Amygdala (tissue), 56 donors: ENCODE measurements at places on chromosomes 4 and X.

DNA sequence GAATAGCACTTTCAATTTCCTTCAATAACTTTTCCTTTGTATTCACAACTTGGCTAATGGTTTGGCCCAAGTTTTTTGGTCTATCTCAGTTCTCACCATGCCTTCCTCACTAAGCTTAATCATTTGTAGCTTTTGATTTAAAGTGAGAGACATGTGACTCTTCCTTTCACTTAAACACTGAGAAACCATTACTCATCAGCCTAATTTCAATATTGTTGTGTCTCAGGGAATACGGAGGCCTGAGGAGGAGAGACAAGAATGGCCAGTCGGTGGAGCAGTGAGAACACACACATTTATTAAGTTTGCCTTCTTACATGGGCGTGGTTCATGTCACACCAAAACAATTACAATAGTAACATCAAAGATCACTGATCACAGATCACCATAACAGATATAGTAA is 56.7 kb downstream of the TSPAN5 start:
- no peak for DNase-seq

DNA sequence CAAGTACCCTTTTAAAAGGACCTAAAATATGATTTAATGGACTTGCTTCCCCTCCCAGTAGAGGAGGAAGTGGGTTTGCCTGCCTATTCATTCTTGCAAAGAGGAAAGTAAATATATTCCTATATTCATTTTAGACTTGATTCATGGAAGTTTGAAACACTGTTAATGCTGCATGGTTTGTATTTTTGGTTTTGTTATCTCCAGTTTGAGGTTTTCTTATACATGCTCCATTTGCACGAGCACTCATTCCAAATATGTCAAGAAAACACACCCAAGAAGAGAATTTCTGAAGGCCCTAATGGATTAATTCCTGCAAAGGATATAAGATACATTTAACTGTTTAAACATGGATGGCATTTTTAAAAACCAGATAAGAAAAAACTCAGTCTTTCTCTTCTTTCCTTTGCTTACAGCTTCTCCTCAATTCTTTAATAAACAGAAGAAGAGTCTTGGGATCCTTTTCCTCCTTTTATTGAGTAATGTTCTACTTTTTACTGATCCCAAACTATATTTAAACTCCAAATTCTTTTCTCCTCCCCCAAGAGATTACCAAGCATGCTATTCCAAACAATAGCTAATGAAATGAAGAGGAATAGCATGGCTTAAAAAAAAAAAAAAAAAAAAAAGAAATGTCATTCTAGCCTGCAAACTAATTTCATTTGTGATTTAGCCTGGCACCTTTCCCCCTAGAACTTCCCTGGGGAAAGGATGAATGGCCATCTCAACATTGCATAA is 54.6 kb upstream of the LDB2 start:
- no peak for DNase-seq

DNA sequence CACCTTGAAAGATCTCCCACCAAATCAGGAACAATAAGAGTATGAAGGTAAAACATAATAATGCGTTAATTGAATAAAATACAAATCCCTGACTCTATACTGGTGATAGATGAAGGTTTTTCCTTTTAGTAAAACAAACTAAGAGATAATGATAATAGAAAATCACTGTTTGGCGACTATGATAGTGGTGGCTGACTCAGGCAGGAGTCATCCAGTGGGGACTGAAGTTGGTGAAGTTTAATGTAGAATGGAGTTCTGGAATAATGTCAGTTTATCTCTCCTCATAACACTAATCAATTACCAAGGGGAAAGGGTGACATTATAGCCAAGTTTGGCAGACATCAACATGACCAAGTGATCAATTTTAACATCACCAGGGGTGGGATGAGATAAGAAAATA is 21.3 kb downstream of the ABCG2 start:
- DNase-seq, result no peak

- DNase-seq, result no peak
Observed at GRCh38 chr4:6280365-6280996, 10.8 kb downstream of the WFS1 start.

GRCh38 chrX:19990151-19990555 is 708 bp downstream of the BCLAF3 start:
- no peak for DNase-seq

DNA sequence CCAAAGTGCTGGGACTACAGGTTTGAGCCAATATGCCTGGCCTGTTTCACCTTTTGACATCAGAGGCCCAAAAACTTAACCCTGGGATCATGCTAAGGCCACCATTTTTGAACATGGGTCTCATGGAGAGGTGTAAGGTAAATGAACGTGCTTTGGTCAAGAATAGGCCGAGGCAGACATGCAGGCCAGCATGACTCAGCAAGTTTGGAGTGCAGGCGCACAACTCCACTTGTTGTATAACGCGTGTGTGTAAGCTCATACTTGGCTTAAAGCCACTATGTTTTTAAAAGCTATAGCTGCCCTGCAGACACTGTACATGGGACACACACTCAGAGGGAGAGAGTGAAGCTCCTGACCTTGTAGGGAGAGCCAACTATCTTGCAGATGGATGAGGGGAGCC is 43.8 kb upstream of the HPSE start:
- DNase-seq, result no peak

- DNase-seq, result no peak
Observed at GRCh38 chr4:113790478-113790877, 28.9 kb upstream of the CAMK2D start.

- no peak for DNase-seq
Observed at GRCh38 chrX:41952102-41952501, 28.7 kb upstream of the CASK start.

GRCh38 chr4:48175328-48175727 is 41.3 kb upstream of the TXK start:
- no peak for DNase-seq

DNA sequence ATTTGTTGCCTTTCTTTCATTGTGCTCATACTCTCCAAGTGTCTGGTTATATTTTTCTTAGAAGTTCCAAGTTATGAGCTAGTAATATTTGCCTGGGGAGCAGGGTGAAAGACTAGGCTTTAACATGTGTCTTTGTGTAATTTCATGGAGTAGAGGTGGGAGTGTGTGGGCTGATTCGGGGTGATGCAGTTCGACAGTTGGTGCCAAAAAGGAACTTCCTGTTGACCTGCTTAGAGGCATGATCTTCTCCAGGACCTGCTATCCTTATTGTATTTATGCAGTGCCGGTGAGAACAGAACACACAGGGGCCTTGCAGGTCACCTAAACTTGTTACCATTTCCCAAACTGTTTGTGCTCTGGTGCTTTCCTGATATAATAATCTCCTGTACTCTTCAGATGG is 21.2 kb downstream of the USP53 start:
- no peak for DNase-seq

DNA sequence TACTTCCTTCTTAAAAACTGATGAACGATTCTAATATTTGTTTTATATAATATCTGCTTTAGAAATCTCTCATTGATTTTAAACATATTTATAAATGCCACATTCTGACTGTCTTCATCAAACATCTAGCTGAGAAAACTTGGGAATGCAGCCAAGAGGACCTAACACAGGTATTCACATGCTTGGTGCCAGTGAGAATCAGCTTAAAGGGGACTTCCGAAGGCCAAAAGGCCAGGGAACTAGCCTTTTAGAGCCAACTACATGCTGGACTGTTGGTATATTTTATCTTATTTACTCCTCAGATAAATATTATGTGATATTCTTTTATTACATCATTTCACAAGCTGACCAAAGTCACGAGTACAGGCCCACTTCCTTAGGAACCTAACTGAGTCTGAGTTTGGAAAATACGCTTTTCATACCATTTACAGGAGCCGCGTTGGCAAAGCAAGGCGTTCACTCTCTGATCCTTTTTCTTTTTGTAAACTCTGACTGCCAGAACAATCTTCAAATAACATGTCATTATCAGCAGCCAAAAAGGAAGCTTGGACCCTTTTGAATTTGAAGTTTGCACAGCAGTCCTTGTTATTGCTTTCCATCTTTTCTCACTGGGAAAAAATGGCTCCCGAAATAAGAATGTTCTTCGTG is 41.1 kb upstream of the PDLIM3 start:
- DNase-seq, result no peak
